ENCODE measurements at places on chromosomes 5 and 9.
A peak's percentile ranks its signal among the peaks of the same experiment; 100 is the strongest.

DNA sequence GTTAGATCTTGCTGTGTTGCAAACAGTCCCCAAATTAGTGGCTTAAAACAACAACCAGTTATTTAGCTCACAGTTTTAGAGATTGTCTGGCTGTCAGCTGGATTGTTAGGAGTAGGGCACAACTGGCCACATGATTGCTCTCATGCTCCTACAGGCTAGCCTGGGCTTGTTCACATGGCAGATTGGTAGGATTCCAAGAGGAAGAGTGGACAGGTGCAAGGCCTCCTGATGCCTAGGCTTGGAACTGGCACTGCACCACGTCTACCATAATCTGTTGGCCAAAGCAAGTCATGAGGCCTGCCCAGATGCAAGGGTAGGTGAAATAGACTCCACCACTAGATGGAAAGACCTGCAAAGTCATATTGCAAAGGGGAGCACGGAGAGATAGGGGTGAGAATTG, 76.4 kb downstream of the ACER2 start:
- DNase-seq = no peak

DNA sequence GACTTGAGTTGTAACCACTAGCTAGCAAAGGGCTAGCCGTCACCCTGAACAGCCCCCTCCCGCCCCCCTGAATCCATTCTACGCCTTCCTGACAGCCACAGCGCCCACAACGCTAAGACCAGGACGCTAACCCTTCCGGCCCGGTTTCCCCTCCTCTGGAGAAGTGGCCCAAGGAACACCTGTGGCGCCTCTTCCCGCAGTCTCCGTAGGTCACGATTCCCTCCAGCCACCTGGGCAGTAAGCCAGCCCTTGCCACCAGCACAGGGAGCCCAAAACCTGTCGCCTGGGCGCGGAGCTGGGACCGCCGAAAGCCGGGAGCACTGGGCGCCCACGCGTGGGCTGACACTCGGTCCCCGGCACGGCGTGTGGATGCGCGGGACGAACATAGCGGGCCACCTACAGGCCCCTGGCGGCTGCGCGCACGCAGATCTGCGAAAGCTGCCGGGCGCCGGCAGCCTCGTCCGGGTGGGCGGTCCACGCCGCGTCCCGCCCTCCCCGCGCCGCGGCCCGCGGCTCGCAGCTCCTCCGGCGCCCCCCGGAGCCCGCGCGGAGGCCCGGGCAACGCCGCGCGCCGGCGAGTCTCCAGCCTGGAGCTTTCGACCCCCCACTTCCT, 596 bp downstream of the IRF1 start:
- DNase-seq = no peak

- no peak for DNase-seq
Measured at GRCh38 chr9:36086442-36086841, 49.7 kb downstream of the RECK start.

DNA sequence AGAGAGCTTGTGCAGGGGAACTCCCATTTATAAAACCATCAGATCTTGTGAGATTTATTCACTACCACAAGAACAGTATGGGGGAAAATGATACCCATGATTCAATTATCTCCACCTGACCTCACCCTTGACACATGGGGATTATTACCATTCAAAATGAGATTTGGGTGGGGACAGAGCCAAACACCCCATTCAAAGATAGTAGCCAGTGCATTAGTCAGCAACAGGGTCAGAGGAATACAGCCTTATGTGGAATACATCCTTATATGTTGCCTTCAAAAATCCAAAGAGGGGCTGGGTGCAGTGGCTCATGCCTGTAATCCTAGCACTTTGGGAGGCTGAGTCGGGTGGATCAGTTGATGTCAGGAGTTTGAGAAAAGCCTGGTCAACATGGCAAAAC, 563.2 kb downstream of the CCDC171 start:
- no peak for DNase-seq

DNA sequence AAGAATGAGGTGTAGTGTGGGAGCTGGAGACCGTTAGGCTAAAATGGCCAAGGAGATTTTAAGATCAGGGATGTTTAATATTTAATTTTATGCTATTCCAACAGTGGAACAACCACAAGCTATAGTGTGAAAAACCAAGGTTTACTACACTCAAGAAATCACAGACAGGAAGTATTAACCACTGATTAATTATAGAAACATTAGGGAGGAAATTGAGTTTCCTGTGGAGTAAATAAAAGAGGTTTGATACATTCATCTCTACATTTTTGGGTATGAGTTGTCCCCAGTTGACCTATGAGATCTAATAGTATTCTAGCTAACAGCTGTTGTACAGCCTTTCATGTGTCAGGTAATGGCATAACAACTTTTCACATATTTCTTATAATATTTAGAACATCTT, 103.7 kb upstream of the MPDZ start:
- no peak for DNase-seq

- DNase-seq = no peak
Measured at GRCh38 chr9:136525207-136525606, 20.6 kb downstream of the NOTCH1 start.

DNA sequence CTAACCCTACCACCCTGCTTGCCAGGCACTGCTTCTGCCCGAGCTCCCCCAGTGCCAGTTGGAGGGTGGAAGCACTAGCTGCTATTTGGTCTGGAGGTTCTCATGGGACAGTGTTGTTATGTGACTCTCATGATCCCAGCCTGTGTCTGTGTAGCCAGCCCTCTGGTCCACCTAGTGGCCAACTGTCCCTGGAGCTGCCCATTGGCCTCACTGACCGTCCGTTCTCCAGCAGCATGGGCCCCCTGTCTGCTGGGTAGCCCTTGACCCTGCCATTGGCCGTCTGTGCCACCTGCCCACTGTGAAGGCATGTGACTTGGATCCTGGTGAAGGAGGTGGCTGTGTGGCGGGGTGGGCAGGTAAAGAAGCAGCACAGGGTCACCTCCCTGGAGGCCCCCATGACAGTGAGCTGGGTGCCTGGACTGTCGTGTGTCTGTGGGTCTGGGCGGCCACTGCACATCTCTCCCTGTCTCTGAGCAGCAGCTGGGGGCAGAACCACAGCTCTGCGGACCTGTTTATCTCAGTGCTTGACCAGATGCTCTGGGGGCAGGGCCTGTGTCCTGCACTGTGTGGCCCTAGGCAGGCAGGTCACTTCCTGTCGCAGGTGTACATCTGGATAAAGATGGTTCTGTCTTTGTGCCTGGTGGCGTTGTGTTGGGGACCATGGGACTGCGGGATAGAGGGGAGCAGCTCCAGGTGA, 11.4 kb downstream of the PHF2 start:
- DNase-seq = no peak

DNA sequence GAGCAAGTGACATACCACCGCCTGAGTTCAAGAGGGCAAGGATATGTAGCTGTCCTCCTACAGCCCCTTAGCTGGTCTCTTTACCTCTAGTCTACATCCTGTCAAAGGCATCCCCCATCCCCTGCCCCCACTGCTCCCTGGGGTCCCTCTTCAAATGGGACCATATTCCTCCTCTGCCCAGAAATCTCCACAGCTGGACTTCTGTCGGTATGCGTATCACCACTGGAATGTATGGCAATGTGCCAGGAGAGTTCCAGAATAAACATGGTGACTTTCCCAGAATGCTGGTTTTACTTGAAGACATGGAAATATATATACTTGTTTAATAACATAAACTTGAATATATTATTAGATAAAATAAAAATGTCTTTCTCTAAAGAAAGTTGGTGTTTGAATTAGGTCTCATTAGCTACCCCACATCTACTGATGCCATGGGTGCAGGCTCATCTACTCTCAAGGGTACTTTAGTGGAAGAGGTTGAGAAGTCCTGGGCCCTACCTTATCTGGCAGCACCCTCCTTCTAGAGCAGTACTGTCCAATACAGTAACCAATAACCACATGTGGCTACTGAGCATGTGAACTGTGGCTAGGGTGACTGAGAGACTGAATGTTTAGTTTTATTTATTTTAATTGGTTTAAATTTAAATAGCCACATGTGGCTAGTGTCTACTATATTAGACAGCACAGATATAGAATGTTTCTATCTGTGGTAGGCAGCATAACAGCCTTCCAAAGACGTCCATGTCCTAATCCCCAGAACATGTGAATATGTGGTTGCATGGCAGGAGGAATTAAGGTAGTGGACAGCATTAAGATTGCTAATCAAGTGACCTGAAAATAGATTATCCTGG, 181.7 kb upstream of the SLC30A5 start:
- DNase-seq = peak; percentile 47

- DNase-seq = no peak
Measured at GRCh38 chr9:101463397-101463796, 27.8 kb upstream of the ALDOB start.

DNA sequence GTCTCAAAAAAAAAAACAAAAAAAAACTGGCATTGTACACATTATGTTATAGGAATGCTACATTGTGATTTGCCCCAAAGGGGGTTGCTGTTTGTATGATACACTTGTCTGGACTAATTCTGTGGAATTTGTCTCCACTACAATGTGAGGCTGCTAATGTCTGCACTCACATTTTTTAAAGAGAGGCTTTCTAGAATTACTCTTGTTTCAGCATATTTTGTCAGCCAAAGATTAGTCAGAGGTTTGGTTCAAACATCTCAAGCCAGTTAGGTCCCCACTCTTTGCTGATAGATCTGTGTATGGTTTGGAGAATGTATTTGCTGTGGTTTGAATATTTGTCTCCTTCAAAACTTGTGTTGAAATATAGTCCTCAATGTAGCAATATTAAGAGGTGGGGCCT, 59.3 kb upstream of the ZNF169 start:
- no peak for DNase-seq

GRCh38 chr5:1239505-1240251, 14.5 kb downstream of the SLC6A18 start:
- no peak for DNase-seq

- peak; percentile 70 for DNase-seq
Measured at GRCh38 chr9:88950341-88951154, 40.7 kb upstream of the S1PR3 start.

- no peak for DNase-seq
Measured at GRCh38 chr9:35172878-35173277, 11.1 kb downstream of the UNC13B start.

- DNase-seq = no peak
Measured at GRCh38 chr9:19583890-19584289, 175.1 kb downstream of the ACER2 start.

GRCh38 chr9:137369911-137370764, 52.8 kb downstream of the EXD3 start:
- no peak for DNase-seq

DNA sequence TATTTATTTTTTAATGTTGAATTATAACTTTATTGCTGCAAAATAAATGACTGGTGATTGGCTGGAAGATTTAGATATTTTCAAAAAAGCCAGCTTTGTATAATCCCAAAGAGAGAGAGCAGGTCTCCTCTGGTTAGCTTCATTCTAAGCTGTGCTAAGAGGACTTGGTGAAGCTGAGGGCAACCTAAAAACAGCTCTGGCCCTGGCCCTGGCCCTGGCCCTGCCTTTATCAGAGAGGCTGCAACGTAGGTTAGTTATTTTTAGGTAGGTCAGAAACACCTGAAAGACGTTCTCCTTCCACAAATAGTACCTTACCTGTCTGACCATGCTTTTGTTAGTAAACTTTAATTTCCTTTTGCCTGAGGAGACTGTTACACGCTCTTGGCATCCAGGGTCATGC, 58.7 kb downstream of the KLF9 start:
- DNase-seq = no peak

DNA sequence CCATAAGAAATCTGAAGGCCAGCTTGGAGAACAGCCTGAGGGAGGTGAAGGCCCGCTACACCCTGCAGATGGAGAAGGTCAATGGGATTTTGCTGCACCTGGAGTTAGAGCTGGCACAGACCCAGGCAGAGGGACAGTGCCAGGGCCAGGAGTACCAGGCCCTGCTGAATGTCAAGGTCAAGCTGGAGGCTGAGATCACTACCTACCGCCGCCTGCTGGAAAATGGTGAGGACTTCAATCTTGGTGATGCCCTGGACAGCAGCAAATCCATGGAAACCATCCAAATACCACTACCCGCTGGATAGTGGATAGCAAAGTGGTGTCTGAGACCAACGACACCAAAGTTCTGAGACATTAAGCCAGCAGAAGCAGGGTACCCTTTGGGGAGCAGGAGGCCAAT, 100.5 kb upstream of the MAN2A1 start:
- DNase-seq = no peak

DNA sequence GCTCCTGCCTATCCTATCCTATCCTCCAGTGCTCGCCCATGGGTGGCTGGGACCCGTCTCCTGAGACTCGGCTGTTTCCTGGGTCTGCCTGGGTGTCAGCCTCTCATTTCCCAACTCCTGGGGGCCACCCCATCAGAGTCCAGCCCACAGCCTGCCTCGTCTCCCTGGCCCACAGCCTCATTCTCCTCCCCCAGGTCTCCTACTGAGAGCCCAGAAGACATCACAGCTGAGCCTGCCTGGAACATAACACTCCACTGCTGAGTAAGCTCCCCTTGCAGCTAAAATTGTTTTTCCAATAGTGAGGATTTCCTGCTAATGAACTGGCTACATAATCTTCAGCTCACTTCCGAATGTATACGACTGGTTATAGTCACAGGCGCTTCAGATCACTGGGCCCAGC, 95.3 kb downstream of the TTLL11 start:
- DNase-seq = no peak

DNA sequence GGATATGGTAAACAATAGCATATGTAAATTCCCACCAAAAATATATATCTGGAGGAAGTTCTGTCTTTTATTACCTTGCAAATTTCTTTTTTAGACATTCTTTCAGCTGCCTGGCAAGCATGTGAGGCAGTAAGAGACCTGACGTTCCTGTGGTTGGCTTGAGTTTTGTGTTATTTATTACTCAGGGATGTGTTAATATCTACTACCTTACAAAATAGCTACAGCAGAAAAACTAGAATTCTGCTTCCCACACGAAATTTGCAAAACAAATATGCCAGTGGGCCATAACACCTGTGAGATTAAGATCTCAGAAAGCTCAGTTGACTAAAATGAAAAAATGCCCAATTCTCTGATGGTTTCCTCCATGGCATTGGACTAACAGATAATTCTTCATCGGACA, 274.2 kb downstream of the TMEM167A start:
- DNase-seq = no peak

GRCh38 chr9:86978413-86978812, 31.1 kb upstream of the GAS1 start:
- no peak for DNase-seq

- no peak for DNase-seq
Measured at GRCh38 chr9:113548221-113549041, 84.9 kb downstream of the RGS3 start.

DNA sequence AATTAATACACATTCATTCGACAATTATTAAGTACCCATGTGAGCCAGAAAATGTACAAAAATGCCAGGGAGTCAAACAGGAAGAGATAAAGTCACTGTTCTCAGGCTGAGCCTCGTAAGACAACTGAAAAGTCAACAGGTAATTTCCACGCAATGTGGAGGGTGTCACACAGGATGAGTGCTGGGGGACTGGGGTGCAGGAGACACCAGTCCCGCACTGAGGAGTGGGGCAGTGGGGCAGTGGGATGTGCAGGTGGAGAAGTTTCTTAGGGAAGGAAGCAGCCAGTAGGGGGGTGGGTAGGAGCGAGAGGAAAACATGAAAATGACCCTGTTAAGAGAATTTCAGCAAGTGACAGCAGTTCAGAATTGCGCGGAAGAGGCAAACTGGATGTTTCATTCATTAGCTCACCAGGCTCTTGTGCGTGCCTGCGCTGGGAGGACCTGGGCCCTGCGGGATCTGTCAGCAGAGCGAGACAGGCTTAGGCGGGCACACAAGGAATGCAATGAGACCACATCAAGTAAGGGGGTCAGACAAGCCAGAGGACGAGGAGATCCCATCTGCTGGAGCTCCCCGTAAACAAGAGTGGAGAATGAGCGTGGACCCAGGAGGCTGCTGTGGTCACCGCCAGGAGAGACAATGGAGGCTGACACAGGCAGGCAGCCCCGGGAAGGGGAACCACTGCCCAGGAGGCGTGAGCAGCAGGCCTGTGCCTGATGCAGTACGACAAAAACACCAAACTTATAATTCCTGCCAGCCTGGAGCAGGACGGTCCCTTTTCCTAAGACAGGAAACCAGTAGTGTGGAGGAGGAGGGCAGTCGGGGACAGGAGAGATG, 21.0 kb downstream of the CAMSAP1 start:
- no peak for DNase-seq

All from fibroblast of the conjunctiva (primary cell).